ENCODE measurements at places on chromosomes 4 and X.

DNA sequence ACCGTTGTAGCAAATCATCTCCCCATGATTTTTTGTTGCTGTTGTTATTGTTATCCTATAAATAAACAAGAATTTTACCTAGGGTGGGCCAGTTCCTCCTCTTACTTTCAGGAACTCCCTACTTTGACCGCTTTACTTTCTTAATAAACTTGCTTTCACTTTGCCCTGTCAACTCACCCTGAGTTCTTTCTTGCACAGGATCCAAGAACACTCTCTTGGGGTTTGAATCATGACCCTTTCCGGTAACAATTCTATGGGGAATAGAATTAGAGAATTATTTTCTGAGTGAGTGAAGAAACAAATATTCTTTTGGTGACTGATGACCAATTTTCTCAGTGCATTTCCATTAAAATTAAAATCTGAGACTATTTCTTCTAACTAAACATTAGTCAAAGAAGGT lies 584.0 kb upstream of the TENM3 start:
- no peak for DNase-seq

DNA sequence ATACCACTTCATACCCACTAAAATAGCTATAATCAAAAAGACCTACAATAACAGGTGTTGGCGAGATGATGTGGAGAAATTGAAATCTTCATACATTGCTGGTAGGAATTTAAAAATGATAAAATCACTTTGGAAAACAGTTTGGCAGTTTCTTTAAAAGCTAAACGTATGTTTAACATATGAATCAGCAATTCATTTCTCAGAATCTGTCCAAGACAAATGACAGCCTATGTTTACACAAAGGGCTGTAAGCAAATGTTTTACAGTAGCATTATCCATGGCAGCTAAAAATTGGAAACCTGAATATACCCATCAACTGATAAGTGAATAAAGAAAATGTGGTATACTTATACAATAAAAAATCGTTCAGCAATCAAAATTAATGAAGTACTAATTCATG lies 33.0 kb upstream of the ABCG2 start:
- DNase-seq = no peak

GRCh38 chr4:14520171-14520570 lies 482.1 kb upstream of the CPEB2 start:
- DNase-seq = no peak

DNA sequence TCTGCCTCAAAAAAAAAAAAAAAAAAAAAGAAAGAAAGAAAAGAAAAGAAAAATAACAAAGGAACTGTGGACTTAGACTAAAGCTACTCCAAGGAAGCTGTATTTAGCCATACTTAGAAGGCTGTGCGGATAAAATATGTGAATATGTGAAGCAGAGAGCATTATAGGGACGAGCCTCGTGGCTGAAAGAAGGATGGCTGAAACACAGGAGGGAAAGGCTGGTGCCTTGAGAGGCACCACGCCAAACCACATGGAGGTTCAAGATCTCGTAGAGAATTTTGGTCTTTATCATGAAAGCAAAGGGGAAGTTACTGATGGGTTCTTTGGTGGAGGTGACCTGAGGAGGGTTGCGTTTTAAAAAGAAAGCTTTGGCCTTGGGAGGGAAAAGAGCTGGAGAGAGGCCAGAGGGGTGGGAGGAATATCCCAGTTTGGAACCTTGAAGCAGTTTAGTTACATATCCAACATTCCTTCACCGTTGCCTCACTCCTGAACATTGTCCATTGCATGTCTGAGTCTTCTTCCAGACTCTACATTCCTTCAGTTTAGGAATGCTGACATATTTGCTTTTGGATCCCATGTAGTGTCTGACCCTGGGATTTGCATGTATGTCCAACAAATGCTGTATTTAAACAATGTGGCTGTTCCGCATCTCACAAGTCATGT lies 82.5 kb downstream of the CPE start:
- no peak for DNase-seq

- DNase-seq = no peak
These were observed 22.8 kb downstream of the TBC1D14 start for GRCh38 chr4:6932475-6932874.
